ENCODE measurements at places on chromosomes 4 and X. TPM values are rescaled to one million over a fixed set of nuclear protein-coding genes. Genes with fewer than 3 reads are reported as not detected.

The KCTD8 gene
- 1.5 TPM for total RNA-seq

The FSTL5 gene
- 0.57 TPM for total RNA-seq

The GAGE13 gene
- not detected for total RNA-seq

The TMPRSS11D gene
- total RNA-seq, result not detected

The MAMLD1 gene
- total RNA-seq, result 2.2 TPM

The CLTRN gene
- 37.4 TPM for total RNA-seq

The NPY1R gene
- 5.7 TPM for total RNA-seq

Data from hepatocyte (in vitro differentiated cells).